Fibroblast of skin of right biceps (primary cell): ENCODE measurements at places on chromosomes 6 and 20.
A peak's percentile ranks its signal among the peaks of the same experiment; 100 is the strongest.

DNA sequence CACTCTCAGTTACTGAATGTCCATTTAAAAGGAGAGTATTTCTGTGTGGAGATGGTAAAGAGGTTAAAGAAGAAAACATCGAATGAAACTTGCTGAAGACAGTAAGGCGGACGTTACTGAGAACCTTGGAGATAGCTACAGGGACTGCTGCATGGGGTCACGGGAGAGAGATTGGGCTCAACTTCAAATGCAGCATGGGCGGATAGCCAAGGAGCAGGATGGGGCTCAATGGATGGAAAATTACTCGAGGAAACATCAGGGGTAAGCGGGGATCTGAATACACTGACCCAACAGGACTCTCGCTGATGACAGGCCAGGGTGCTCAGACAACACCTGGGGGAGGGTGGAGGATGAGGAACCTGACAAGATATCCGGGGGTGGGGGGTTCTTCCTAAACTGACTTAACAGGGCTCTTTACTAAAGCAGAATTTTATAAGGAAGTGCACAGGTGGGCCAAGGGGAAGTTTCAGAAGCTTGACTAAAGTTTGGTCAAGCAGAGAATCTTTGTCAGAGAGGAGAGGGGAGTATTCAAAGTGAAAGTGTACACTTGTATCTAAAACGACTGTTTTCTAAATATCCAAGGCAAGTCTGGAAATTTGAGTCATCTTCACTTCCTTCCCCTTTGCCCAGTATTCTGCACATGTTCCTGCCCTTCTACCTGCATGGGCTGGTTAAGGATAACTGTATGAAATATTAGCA is 22.8 kb downstream of the ECT2L start:
- no peak for DNase-seq

GRCh38 chr6:82484737-82485626 is 121.4 kb downstream of the TPBG start:
- no peak for DNase-seq

- DNase-seq: no peak
Measured at GRCh38 chr6:35973670-35974222, 50.7 kb downstream of the SLC26A8 start.

GRCh38 chr6:162459985-162460384 is 267.6 kb downstream of the PRKN start:
- no peak for DNase-seq

DNA sequence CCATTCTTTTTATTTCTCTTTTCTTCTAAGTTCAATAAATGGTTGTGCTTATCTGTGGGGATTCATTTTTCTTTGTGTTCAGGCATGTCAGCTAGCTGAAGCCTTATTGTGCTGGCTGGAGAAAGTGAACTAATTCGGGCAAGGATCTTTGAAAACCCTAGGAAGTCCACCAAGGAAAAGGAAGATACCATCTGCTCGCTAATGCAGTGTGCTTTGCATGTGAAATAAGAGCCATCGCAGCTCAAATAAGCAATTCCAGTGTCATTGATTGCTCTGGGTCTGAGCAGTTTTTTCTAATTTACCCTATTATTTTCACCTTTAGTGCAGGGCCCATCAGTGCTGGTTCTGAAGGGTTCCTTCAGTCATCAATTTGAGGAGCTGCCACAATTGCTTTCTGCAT is 309.4 kb upstream of the SOX4 start:
- DNase-seq: no peak

- DNase-seq: peak; percentile 84
Measured at GRCh38 chr6:133991096-133991593, 38.1 kb downstream of the TBPL1 start.

DNA sequence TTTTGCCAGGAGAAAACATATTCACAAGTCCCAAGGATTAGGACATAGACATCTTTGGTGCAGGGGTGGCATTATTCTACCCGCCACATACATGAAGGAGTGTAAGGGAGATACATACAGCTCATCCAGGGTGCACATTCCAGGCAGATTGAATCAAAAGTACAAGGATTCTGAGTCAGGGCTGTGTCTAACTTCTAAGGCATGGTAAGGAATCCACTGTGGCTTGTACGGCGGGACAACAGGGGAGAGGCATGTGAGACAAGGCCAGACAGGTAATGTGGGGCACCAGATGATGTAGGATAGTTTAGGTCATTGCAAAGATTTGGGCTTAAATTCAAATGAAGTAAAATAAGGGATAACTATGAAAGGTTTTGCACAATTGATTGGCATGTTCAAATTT is 780.9 kb downstream of the C6orf118 start:
- peak; percentile 3 for DNase-seq

- DNase-seq: no peak
Measured at GRCh38 chr6:129586815-129587214, 123.2 kb downstream of the ARHGAP18 start.

GRCh38 chr6:56541741-56542360 is 100.8 kb downstream of the DST start:
- DNase-seq: no peak

- DNase-seq: peak; percentile 91
Measured at GRCh38 chr20:44552950-44553908, 29.1 kb upstream of the PKIG start.

- DNase-seq: no peak
Measured at GRCh38 chr6:105645958-105646357, 243.1 kb upstream of the PREP start.

- DNase-seq: no peak
Measured at GRCh38 chr6:25332655-25333071, 53.5 kb downstream of the CARMIL1 start.

GRCh38 chr6:27901801-27902200 is 10.4 kb downstream of the OR2B2 start:
- peak; percentile 9 for DNase-seq

DNA sequence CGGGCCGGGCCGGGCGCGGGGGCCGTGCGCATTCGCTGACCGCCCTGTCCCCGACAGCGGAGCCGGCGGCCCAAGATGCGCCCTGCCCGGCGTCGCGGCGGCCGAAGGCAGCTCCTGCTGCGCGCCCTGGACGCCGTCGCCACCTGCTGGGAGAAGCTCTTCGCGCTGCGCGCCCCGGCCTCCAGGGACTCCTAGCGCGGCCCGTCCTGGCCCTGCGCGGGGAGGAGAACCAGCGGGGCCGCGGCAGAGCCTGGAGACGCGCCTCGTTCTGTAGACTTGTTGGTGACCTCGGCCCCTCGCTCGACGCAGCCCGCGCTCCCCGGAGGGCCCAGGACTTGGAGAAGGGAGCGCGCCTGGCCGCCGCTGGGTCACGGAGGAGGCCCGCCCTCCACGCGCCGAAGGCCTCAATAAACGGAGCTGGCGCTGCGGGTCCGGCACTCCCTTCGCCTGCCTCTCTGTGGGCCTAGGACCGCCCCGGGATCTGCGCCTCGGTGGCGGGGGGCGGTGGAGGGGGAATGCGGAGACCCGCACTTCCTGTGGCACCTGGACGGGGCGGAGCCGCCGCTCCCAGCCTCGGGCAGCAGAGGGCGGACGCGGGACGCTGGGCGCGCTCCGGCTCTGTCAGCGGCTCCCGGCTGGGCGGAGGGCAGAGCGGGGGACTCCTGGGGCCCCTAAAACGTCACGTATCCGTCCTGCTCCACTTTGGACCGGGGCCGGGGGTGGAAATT is 2.7 kb downstream of the C20orf204 start:
- DNase-seq: peak; percentile 56

DNA sequence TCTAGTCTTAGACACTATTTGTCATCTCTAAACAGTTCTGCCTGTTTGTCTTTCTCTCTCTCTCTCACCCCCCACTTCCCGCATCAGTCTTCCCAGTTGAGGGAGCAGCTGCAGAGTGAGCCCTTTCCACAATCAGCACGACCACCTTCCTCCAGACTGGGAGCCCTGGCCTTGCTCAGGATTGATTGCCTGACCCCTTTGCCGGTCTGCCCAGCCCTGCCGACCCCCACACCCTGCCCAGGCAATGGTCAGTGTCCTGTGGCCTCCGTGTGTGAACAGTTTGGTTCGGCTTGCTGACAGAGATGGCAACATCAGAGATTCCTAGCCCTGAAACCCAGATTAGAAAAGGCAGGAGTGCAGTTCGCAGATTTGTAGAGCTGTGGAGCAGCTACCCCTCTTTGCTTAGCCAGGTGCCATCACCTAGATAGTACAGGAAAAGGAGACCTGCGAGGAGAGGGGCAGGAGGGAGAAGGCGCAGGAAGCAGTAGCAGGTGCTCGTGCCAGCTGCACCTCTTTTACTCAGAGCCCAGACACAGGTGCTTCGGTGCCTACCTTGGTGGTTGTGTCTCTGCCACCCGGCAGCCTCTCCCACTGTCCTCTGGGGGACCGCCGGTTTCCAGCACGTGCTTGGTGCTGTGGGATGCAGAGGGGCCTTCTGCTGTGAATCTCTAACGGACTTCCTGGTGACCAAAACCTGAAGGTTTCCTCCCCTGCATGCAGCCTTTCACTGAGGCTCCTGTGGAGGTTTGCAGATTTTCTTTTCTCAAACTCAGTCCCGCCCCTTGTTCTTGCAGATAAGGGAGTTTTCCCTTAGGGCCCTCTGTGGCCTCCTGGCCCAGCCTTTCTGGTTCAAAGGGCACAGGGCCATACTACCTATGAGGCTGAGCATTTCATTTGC is 92.4 kb downstream of the SCML4 start:
- no peak for DNase-seq
